Gastroesophageal sphincter (tissue), 4 donors: ENCODE measurements at places on chromosomes 11 and 22. TPM values are rescaled to one million over a fixed set of nuclear protein-coding genes. Genes with fewer than 3 reads are reported as not detected.

The RAPSN gene
- total RNA-seq = 0.23 TPM

The MMP11 gene
- 8.4 TPM for total RNA-seq

The SERHL2 gene
- 3.1 TPM for total RNA-seq

The CD3D gene
- total RNA-seq = 1.8 TPM

The MS4A15 gene
- total RNA-seq = not detected

The POTEH gene
- total RNA-seq = not detected

The ADAMTS15 gene
- 8.4 TPM for total RNA-seq
